Coronary artery (tissue), 2 donors: ENCODE measurements at places on chromosomes 5 and 9.

GRCh38 chr9:25322142-25322541 lies 356.1 kb downstream of the TUSC1 start:
- no peak for DNase-seq

- DNase-seq = no peak
Observed at GRCh38 chr9:120438836-120439546, 141.0 kb downstream of the CDK5RAP2 start.

DNA sequence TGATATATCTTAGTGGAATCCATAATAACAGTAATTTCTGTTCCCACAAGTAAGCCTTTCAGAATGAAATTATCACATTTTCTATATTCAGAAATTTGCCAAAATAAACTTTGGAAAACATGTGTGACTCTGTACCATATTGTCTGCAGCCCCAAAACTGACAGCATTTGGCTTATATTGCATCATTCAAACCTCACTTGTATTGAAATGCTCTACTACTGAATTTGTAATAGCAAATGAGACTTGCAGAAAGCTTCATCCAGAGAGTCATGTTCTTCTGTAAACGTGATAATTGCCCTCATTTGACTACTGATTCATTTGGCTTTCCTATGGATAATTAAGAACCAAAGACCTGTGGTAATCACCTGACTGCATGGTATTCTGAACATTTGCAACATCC lies 1249.5 kb upstream of the CDH18 start:
- no peak for DNase-seq

DNA sequence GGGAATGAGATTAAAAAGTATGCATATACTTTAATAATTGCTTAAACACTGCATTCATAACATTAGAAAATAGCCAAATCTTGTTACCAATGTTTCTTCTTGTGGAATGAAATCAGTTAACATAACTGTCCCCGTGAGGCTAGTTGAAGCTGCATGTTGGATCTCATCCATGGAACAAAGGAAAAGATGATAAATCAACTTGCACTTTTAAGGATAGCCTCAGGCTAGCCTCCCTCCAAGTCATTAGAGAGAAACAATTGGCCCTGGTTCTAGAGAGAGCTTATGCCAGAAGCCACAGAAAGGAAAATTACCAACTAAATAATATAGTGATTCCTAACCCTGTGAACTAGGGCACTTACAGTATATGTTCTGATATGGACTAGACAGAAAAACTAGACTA lies 66.9 kb downstream of the GRIN3A start:
- no peak for DNase-seq

GRCh38 chr9:3521966-3522365 lies 3.8 kb downstream of the RFX3 start:
- DNase-seq = no peak

GRCh38 chr9:82273121-82273520 lies 284.5 kb downstream of the SPATA31D1 start:
- DNase-seq = no peak

- no peak for DNase-seq
Observed at GRCh38 chr5:14331386-14331781, 188.2 kb downstream of the TRIO start.

- DNase-seq = no peak
Observed at GRCh38 chr5:32471784-32472183, 27.2 kb upstream of the ZFR start.

DNA sequence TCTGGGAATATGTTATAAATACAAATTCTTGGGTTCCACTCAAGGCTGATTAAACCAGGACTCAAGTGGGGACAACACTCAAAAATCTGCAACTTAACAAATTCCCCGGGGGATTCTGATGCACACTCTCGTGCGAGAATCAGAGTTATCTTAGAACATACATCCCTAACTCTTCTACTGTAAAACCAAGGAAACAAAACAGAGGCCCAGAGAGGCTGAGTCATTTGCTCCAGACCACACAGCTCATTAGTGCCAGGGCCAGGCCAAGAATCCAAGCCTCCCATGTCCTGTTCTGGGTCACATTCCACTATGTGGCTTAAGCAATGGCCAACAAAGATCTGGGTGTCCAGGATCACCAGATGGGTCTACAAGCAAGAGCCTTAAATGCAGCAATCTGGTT lies 166.0 kb downstream of the ADAMTS12 start:
- no peak for DNase-seq

- DNase-seq = no peak
Observed at GRCh38 chr9:136742591-136743391, at the start of gene LCN10. Gene LCN10 (minus strand): TSS chr9:136742940. CDS start chr9:136742903, 37 bp downstream.

DNA sequence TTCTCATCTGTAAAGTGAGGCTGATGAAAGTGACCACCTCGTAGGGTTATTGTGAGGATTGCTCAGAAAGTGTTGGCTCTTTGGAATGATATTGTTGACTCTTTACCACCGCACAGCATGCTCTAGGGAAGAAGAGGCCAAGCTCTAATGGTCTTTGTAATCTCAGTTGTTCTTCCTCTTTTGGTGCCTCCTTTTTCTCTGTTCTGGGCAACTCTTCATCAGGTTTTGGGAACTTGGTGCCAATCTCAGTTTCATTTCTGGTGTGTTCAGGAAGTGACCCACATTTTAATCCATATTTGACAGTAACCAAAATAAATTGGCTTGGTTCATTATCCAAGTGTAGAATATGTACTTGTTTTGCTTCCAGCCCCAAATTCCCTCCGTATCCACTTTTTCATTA lies 25.1 kb downstream of the ARHGAP26 start:
- no peak for DNase-seq

DNA sequence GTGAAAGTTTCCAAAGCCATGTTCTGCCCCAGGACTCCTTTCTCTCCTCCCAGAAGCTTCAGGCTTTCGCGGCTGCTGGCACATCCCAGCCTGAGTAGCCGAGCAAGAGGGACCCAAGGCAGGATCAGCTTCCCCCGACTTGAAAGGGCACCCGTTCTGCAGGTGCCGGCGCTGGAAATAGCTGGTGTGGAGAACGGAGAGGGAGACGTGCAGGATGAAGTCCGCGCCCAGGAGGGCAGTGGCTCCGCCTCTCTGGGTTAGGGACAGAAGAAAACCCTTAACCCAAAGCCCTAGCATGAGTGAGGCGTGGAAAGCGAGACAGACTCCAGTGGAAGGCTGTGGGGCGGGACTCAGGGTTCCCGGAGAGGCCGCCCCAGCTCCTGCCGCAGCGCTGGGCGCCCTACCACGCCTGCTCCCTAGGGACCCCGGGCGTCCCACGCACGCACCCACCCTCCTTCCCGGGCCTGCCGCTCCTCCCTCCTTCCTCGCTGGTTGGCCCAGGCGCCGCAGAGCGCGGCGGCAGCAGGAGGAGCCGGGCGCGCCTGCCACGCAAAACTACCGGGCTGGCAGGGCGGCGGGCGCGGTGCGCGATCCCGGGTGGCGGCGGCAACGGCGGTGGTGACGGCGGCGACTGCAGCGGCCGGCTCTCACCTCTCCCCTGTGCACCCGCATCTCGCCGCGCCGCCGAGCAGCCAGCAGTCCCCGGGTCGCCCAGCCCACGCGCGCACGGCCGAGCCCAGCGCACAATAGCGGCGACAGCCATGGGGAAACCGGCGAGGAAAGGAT lies at the start of gene SLC1A1:
SLC1A1 (plus strand) TSS at position 550 of the 786 bp plus-strand sequence; CDS start at position 762, 212 bp downstream.
- DNase-seq = peak; percentile 88
